Adipocyte (in vitro differentiated cells): ENCODE measurements at places on chromosomes 1 and 21.
A peak's percentile ranks its signal among the peaks of the same experiment; 100 is the strongest.

DNA sequence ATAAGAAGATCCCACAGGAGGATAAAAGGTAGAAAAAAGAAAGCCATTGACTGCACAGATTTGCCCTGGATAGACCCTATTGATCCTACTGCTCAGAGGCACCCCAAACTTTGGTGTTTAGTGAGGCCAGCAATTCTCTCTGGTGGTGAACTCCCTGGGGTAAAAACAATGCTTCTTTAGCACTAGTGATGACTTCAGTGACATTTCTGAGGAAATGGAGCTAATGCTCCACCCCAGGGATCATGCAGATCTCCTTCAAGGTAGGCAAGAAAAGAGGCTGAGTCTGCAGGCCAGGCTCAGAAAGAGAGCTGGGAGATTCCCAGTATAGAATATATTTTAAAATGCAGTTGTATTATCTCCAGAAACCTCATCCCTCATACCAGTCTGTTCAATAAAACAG, 140.3 kb downstream of the LMX1A start:
- DNase-seq, result no peak

GRCh38 chr1:67060811-67061218, 6.9 kb upstream of the SLC35D1 start:
- peak; percentile 97 for DNase-seq

DNA sequence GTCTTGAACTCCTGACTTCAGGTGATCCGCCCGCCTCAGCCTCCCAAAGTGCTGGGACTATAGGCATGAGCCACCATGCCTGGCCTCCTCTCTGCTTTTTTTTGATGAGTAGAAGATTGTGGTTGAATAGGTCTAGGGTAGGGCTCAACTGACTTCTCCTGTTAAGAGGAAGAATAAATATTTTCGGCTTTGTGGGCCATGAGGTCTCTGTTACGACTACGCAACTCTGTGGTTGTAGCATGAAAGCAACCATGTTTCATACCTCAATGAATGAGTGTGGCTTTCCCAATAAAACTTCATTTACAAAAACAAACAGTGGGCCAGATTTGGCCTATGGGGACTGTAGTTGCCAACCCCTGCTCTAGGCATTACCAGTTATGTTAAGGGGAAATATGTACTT, 67.8 kb downstream of the NID1 start:
- DNase-seq, result no peak

DNA sequence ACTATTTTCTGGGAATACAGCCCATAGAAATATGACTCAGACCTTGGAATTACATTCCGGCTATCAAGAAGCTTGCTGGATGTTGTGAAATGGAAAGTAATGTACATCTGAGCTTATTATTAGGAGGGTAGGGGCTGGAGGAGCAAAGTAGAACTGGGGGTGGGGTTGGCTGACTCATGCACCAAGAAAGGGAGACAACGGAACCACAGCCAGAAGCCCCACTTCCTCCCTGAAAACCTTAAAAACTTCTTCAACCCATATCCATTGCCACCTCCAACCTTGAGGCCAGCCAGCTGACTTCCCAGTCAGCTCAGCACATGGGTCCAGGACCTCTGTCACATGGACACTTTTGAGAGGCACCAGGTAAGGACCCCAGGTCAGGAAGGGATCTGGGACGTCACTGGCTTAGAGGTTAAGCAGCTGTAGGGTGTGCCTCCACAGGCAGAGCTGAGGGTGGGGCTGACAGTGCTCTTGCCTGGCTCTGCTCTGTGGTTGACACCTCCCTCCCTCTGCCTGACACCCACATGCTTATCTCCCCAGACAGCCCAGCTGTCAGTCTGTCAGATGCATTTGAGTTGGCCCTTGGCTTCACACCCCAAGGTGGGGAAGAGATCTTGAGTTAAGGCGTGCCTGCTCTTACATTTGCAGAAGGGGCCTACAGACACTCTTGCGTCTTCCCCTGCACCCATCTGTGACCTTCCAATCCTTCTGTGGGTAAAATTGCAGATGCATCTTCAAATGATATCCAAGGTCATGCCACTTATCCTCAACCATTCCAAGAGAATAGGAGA, 5.7 kb upstream of the ZNF683 start:
- peak; percentile 95 for DNase-seq
